Astrocyte of the spinal cord (primary cell): ENCODE measurements at places on chromosomes 1 and 21.
A peak's percentile ranks its signal among the peaks of the same experiment; 100 is the strongest.

GRCh38 chr1:222919478-222919865 lies 104.6 kb downstream of the DISP1 start:
- peak; percentile 53 for DNase-seq

GRCh38 chr1:231279683-231280082 lies 38.7 kb downstream of the GNPAT start:
- no peak for DNase-seq

GRCh38 chr1:27760426-27760825 lies 12.6 kb upstream of the STX12 start:
- DNase-seq, result no peak

GRCh38 chr1:53754484-53755312 lies 15.7 kb upstream of the GLIS1 start:
- peak; percentile 68 for DNase-seq

DNA sequence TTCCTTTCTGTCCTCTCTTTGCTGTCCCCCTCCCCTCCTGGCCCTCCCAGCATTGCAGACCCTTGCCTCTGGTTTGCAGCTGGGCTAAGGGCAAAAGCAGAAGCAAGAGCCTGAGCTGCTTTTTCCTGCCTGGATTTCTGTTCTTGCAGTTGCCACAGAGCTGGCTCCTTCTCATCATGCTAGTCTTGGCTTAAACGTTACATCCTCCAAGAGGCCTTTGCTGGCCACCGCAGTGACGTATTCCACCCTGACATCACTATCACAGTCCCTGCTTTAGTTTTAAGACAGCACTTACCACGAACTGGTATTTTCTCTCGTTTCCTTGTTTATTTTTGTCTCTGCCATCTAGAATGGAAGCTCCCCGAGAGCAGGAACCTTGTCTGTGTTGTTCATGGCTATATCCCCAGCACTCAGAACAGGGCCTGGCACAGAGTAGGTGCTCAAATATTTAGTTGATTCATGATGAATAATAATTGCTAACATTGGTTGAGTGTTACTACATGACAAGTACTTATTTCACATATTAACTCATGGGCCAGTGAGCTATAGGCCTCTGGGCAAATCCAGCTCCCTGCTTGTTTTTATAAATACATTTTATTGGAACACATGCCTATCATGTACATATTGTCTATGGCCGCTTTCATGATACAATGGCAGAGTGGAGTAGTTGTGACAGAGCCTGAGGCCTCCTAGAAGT lies 13.2 kb upstream of the CSF1 start:
- no peak for DNase-seq

GRCh38 chr1:192675716-192676115 lies 39.8 kb downstream of the RGS13 start:
- DNase-seq, result no peak

DNA sequence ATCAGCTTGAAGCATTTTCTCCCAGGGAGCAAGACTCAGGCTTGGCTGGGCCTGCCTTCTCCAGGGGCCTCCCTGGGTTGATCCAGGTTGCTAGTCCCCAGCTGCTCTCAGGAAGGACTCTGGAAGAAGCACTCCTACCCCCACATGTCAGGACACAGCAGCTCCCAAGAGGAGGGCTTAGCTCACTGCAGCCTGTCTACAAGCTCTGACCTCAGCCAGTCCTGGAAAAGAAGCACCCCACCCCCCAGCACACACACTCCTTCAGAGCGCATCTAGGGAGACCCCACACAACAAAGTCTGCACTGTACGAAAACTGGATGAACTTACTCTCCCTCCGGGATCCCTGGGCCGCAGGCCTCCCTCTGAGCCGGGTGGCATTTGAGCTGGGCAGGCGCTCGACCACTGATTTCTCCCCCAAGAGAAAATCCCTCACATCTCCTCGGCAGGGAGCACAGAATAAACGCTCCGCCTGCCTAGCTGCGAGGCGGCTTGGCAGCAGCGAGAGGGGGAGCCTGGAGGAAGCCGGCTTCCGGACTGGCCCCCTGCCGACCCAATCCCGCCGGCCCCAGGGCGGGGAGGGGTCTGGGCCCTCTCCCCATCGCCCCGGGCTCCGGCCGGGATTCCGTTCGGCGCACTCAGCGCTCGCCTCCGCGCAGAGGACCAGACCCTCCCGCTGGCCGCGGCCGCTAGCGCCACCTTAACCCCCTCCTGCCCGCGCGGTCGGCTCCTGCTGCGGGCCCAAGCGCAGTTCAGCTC lies at the start of gene KCNA2:
Gene KCNA2 (minus strand): TSS at position 458 of the 756 bp plus-strand sequence. CDS start 1,576 bp downstream, outside the sequence.
- DNase-seq, result no peak

GRCh38 chr1:210362526-210362925 lies 33.8 kb downstream of the HHAT start:
- DNase-seq, result peak; percentile 48
